ENCODE measurements at places on chromosomes 4 and X.

GRCh38 chr4:132572210-132572609, 576.9 kb upstream of the PCDH10 start:
- DNase-seq, result no peak

DNA sequence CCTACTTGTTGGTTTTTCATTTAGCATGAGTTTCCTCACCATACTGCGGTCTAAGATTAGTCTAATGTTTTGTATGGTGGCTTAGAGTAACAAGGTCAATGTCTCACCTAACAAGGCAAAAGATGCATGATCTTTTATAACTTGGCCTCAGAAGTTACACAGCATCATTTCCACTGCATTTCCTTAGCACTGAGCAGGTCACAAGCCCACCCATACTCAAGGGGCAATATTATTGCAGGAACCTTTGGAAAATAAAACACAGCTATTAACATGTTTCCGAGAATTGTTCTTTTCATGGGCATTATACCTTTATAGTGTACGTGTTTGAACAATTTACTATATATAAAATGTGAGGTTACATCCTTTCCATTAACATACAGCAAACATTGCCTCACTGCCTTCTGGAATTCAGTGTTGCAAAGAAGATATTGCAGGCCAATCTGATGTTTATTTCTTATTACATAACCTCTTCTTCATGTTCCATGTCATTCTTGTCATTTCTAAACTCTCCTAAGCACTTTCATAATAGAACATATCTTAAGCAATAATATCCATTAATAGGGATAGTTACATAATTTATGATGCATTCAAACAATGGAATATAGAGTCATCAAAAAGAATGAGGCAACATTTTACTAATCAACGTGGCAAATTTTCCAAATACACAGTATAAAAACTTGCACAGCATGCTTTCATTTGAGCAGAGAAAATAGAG, 153.8 kb downstream of the AREG start:
- no peak for DNase-seq

GRCh38 chrX:30065226-30065625, 150.1 kb upstream of the MAGEB2 start:
- DNase-seq, result no peak

- DNase-seq, result no peak
Observed at GRCh38 chrX:6930307-6930849, 217.1 kb upstream of the STS start.

GRCh38 chr4:53997898-53998297, 66.5 kb downstream of the CHIC2 start:
- DNase-seq, result no peak

DNA sequence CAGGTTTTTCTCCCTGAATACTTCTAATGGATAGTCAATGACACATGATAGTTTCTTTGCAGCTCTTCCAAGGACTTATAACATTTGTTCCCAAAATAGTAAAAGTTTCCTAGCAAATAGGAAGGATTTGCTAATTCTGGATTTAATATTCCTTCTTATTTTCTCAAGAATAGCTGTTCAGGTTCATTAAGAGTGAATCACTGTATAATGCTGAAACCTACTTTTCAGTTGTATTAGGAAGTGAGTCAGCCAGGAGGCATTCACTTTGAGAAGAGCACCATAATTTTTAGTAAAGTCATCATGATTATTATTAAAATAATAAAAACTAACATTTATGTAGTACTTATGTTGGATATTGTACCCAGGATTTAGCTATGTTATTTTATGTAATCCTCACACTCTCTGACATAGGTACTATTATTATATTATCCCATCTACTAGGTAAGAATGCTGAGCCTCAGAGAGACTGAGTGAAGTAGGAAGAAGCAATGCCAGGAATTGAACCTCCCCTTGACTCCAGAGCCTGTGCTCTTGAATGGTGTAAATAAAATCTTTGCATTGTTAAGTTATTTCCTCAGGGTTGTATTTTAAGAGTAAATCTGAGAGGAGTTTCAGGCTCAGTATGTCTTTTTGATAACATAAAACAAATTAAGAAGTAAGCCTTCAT, 114.8 kb downstream of the REELD1 start:
- DNase-seq, result no peak

- no peak for DNase-seq
Observed at GRCh38 chrX:93420090-93420489, 253.3 kb downstream of the NAP1L3 start.

GRCh38 chr4:56658528-56658927, 22.6 kb downstream of the HOPX start:
- DNase-seq, result no peak

GRCh38 chrX:96798982-96799381, 84.7 kb upstream of the RPA4 start:
- no peak for DNase-seq

- DNase-seq, result no peak
Observed at GRCh38 chr4:107643021-107643420, 77.0 kb downstream of the PAPSS1 start.

GRCh38 chr4:150336676-150337412, 245.1 kb upstream of the MAB21L2 start:
- DNase-seq, result no peak

DNA sequence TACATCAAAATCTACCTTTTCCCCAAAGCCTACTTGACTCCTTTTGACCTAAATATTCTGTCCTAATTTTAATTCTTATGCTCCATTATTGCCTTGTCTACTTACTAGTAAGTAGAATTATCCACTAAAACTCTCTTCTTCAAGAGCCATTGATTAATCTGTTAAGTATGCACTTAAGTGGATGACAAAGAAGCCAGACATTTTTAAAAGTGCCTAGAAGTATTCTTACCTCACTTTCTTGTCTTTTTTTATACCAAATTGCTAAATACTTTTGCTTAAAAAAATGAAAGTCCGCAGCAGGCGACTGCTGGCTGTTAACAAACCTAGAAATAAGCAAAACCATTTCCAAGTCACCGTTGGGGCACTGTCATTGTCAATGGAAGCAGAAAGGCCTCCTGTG, 20.1 kb upstream of the FRMPD4 start:
- DNase-seq, result no peak

DNA sequence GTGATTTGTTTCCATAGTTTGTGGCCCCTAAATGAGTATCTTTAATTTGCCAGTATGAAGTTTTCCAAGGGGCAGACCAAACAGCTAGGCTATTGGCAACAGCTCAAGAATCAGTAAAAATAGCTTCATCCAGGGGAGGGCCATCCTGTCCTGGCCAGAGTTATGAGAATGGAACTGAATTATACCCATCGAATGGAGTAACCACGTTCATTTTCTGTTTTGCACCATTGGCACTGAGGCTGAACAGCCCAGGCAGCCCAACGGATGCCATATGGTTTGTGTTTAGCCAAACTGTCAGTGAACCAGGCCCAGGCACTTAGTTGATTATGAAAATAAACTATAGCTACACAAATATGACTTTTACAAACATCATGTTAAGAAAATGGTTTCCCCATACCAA, 17.7 kb upstream of the ASB5 start:
- DNase-seq, result no peak
